ENCODE measurements at places on chromosomes 2 and 18.

GRCh38 chr2:141523199-141523598, 607.6 kb downstream of the LRP1B start:
- no peak for DNase-seq

DNA sequence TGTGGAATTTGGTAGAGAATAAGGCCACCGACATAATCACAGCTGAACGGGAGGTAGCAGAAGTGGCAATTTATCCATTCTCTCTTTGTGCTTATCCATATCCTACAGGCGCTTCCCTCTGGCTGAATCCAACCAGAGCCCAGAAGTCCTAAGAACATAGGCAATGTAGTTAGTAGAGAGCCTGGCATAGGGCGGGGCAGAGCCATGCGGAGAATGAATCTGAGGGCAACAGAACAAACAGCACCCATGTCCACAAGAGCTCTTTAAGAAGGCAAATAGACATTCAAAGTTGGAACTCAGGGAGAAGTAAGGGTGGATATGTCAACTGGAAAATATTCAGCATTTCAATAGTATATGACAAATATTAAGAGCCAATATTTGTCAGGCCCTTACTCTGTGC, 305.9 kb upstream of the VWC2L start:
- DNase-seq: no peak

- peak; percentile 16 for DNase-seq
Measured at GRCh38 chr2:30706534-30707303, 100.5 kb downstream of the CAPN13 start.

DNA sequence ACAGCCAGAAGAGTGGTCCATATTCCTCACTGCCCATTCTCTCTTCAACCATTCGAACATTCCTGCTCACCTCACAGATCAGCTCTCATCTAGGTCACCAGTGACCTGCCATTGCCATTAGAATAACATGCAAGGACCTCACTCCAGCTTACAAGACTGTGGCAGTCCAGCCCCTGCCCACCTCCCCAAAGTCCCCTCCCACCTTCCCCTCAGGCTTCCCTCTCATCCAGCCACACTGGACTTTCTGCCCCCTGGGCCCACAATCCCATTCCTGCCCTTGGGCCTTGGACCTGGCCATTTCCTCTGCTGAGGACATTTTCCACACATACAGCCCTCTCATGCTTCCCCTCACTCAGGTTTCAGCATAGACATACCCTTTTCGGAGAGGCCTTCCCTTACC, 5.2 kb upstream of the TMEM177 start:
- DNase-seq: no peak

GRCh38 chr2:57408587-57408986, 638.0 kb upstream of the VRK2 start:
- DNase-seq: no peak

- no peak for DNase-seq
Measured at GRCh38 chr2:55371376-55371775, 48.3 kb downstream of the CCDC88A start.

DNA sequence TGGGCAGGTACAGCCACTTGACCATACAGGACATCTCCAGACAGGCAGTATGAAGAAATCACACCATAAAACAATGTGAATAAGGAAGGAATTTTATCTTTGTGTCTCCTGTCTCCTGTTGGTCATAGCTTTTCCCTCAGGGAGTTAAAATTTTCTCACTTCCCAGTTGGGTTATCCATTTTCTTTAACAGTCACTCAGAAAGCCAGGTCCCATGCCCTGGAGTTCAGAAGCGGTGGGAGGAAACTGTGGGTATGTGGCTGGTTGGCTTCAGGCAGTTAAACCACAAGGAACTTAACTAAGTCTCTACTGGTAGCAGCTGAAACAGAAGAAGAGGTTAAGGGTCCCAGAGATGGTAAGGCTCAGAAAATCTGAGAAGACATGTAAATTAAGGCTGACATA, 6.5 kb upstream of the SMAD2 start:
- no peak for DNase-seq

- DNase-seq: no peak
Measured at GRCh38 chr2:39781697-39782096, 2.6 kb upstream of the THUMPD2 start.

- no peak for DNase-seq
Measured at GRCh38 chr2:128689971-128690370, 371.3 kb upstream of the HS6ST1 start.

DNA sequence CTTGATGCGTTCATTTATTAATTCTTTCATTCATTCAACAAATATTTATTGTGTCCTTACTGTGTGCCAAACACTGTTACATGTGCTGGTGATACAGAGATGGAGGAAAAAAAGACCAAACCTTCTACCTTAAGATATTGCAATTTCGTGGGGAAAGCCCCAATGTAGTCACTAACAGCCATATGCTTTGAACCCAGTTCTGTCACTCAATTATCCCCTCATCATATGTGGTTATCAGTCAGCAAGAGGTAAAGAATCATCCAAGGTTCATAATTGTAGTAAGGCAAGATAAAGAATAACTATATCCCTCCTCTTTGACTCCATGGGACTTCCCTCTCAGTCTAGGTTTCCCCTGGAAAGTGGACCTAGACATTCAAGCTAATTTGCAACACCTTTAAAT, 1185.6 kb upstream of the CELF4 start:
- no peak for DNase-seq
